NCI-H345 (cell line): ENCODE measurements at places on chromosomes 16 and 17.

- no peak for DNase-seq
Observed at GRCh38 chr17:75231741-75232464, 26.4 kb downstream of the NUP85 start.

DNA sequence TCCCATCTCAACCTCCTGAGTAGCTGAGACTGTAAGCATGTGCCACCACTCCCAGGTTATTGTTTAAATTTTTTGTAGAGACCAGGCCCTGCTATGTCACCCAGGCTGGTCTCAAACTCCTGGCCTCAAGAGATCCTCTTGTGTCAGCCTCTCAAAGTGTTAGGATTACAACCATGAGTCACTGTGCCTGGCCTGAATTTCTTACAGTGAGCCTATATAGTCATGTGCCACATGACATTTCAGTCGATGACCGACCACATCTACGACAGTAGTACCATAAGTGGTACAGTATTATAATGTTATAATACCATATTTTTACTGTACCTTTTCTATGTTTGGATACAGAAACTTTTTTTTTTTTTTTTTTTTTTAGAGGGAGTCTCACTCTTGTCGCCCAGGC lies 195.3 kb downstream of the STX8 start:
- no peak for DNase-seq

DNA sequence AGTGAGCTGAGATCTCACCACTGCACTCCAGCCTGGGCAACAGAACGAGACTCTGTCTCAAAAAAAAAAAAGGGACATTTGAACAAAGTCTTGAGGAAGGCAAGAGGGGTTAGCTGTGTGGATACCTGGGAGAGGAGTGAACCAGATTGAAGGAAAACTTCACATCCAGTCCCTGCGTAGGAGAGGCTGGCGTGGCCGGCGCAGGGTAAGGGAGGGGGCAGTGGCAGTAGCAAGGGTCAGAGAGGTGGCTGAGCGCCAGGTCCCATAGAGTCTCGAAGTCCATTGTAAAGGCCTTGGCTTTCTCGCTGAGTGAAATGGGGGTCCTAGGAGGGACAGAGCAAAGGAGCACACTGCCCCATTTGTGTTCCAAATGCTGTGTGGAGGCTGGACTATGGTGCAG lies 171.8 kb upstream of the WSCD1 start:
- no peak for DNase-seq

DNA sequence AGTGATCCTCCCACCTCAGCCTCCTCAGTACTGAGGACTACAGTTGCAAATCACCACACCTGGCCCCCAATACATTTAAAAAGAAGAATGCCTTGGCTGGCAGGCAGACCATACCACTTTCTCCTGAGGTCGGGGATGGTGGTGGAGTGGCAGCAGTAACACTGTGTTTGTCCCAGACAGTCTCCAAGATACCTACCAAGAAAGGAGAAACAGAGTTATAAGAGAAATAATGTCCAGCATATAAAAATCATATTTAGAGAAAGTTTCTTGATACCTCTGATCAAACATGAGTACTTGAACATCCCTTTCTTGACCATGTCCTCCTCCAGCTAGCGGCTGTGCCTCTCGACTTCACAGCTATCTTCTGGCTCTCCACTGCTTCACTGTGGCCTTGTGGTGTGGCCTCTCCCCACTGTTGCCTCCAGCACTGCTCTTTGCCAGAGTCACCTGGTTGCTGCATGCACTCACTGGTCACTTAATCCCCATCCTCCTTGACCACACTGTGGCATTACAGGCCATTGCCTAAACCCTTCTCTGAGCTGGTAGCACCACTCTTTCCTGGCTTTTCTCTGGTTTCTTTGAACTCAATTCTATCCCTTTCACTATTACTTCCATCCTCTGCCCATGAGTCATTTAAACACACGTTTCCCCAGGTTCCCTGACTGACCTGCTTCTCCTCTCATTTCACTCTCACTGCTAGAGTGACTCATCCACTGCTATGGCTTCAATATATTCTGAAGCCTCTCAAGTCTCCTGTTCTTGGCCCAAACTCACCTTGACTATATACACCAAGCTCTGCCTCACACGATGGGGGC lies 45.2 kb downstream of the XPO6 start:
- DNase-seq, result no peak

DNA sequence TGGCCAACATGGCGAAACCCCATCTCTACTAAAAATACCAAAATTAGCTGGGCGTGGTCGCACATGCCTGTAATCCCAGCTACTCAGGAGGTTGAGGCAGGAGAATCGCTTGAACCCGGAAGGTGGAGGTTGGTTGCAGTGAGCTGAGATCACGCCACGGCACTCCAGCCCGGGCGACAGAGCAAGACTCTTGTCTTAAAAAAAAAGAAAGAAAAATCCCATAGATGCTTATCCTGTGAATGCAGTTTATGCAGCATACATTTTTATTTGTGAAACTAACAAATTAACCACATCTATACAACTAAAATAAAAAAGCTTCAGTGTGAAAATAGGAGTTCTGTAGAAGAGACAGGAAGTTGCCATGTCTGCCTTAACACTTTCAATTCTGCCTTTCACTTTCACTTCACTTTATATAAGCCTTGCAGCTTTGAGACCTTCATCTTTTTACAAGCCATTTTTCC lies 7.1 kb downstream of the IGSF6 start:
- DNase-seq, result no peak

DNA sequence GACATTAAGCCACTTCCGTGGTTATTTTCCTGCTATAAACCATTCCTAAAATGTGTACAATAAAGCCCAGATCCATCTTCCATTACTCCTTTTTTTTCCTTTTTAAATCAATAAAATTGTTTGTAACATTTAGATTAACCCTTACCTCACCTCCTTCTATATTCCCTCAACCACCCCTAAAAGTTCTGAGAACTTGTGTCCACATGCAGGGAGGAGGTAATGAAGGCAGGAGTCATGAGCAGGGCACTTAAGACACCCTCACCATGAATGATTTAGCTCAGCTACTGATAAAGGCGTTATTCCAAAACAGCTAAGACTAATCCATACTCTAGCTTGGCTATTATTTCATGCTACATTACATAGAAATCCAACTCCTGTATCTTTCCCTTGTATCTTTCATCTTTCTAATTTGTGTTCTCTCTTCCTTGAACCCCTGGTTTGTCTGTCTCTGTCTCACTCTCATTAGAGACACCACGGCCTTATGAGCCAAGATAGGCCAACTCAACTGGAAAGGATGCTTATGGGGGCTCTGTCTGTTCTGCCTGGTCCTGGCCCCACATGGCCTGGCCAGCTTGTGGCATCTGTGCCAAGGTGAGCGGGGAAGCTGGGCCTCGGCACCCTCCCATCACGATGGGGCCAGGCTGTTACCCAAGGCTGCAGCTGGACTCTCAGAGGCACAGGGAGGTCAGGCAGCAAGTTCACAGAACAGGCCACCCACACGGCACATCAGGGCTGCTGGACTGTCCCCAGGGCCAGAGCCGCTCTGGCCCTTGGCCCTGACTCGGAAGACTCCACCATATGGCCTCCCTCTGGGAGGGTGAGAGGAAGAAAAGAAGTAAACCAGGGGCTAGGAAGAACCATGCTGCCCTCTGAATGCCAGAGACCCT lies 294.4 kb downstream of the SOX9 start:
- DNase-seq, result no peak

- DNase-seq, result no peak
Observed at GRCh38 chr17:4475001-4475400, 23.7 kb upstream of the SPNS2 start.

GRCh38 chr17:869567-870525 lies 87.7 kb downstream of the MRM3 start:
- DNase-seq, result no peak

GRCh38 chr16:72924927-72925630 lies 122.8 kb downstream of the ZFHX3 start:
- no peak for DNase-seq

DNA sequence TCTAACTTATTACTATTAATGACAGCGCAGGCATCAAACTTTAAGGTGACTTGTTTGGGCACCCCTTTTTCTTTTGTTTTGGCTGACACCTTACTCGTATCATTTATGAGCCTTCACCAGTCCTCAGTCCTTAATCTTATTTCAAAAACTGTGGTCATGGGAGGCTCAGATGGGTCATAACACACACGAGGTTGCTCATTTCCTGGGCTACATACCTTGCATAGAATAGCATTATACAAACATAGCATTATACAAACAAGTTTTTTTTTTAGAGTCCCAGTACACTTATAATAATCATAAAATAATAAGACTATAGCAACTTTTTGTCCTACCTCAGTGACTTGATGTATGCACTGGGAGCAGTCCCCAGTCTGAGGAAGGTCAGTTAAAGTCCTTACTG lies 11.2 kb upstream of the ACSF2 start:
- no peak for DNase-seq

GRCh38 chr17:77957235-77957856 lies 1.2 kb upstream of the TNRC6C start:
- no peak for DNase-seq

- DNase-seq, result no peak
Observed at GRCh38 chr17:40452216-40452787, 9.1 kb downstream of the IGFBP4 start.

GRCh38 chr17:5561736-5562571 lies 22.4 kb downstream of the NLRP1 start:
- no peak for DNase-seq

- no peak for DNase-seq
Observed at GRCh38 chr17:17827826-17828621, 8.8 kb downstream of the SREBF1 start.

DNA sequence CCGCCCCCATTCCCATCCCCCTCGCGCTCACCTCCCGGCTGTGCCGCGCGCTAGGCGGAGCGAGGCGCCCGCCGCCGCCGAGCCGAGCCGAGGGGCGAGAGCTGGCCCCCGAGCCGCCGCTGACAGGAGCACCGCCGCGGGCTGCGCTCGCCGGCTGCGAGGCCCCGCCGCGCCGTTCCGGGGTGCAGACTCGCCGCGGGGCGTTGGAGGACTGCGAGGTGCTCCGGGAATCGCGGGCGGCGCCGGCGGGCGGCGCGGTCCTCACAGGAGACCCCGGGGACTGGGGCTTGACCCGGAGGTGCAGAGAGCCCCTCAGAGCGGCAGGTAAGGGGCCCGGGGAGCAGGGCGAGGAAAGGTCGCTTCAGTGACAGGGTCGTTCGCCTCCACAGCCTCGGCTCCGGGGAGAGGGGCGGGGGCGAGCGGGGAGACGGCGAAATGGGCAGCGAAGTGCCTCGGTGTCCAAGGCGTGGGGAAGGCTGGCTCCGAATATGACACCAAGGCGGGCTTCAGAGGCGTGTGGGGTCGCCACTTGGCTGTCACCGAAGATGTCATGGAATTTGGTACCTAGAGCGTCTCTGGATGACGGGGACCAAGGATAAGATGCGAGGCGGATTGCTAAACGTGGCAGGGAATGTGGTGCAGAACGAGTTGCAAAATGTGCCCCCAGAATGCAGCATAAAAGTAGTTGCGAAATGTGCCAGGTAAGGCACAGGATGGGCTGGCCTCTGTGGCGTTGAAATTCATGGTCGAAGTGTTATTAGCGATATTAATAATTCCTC lies 580 bp downstream of the TANC2 start:
- peak; percentile 33 for DNase-seq

- no peak for DNase-seq
Observed at GRCh38 chr17:33370401-33370800, 77.3 kb upstream of the ASIC2 start.

DNA sequence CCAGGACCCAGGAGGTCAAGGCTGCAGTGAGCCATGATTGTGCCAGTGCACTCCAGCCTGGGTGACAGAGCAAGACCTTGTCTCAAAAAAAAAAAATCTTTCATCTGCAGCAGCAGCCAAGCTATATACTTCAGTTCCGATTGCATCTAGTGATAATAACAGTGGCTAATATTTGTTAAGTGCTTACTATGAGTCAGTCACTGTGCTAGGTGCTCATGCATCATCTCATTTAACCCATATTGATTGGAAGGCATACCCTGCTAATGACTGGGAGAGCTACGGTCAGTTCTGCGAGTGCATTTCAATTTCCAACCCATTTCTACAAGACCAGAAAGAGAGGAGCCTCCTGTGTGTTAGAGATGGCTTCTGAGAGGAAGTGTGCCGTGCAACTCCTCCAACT lies 7.7 kb upstream of the TUBG2 start:
- no peak for DNase-seq

GRCh38 chr16:11539641-11540050 lies 47.1 kb downstream of the LITAF start:
- no peak for DNase-seq

GRCh38 chr16:78474762-78475161 lies 375.3 kb downstream of the WWOX start:
- no peak for DNase-seq

GRCh38 chr17:54172096-54172984 lies 349.6 kb downstream of the KIF2B start:
- DNase-seq, result no peak

GRCh38 chr17:80416260-80416939 lies 1.4 kb downstream of the ENDOV start:
- no peak for DNase-seq

- no peak for DNase-seq
Observed at GRCh38 chr17:79987187-79987934, 48.3 kb downstream of the TBC1D16 start.

GRCh38 chr17:50033316-50033715 lies 22.6 kb upstream of the ITGA3 start:
- DNase-seq, result no peak

DNA sequence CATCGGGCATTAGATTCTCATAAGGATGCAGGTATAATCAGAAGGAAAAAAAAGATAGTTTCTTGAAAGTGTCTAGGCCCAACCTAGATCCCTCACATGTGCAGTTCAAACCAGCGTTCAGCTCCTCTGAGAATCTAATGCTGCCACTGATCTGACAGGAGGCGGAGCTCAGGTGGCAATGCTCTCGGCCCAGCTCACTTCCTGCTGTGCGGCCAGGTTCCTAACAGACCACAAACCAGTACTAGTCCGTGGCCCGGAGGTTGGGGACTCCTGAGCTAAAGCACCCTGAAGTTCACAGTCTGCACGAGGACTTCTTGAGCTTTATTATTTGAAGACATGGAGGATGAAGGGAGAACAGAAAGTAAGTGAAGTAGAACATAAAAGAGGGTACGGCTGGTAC lies 16.8 kb downstream of the SMCR8 start:
- DNase-seq, result no peak
